B cell (primary cell): ENCODE measurements at places on chromosomes 2 and 18. TPM values are rescaled to one million over a fixed set of nuclear protein-coding genes. Genes with fewer than 3 reads are reported as not detected.

Gene GKN2
- total RNA-seq = not detected in 2 replicates

Gene ITPRIPL1
- total RNA-seq = 4.2 and 4.8 TPM in 2 replicates

Gene PAX3
- not detected in 2 replicates for total RNA-seq

Gene CCL20
- not detected in 2 replicates for total RNA-seq

Gene MRPS5
- total RNA-seq = 46.3 and 48.9 TPM in 2 replicates

- DNase-seq = no peak
These were observed 411.6 kb upstream of the NRP2 start for GRCh38 chr2:205270689-205271088.

GRCh38 chr2:14602309-14602708 lies 30.2 kb upstream of the LRATD1 start:
- no peak for DNase-seq

DNA sequence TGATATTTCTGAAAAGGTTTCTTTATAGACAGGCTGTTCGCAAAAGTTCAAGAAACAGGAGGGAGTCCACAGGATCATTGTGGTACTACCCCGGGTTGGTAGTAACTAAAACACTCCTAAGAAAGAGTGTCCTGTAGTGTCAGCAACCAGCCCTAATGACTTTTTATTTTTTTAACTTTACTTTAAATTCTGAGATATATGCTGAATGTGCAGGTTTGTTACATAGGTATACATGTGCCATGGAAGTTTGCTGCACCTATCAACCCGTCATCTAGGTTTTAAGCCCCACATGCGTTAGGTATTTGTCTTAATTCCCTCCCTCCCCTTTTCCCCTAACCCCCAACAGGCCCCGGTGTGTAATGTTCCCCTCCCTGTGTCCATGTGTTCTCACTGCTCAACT lies 1396.9 kb upstream of the ZEB2 start:
- no peak for DNase-seq

DNA sequence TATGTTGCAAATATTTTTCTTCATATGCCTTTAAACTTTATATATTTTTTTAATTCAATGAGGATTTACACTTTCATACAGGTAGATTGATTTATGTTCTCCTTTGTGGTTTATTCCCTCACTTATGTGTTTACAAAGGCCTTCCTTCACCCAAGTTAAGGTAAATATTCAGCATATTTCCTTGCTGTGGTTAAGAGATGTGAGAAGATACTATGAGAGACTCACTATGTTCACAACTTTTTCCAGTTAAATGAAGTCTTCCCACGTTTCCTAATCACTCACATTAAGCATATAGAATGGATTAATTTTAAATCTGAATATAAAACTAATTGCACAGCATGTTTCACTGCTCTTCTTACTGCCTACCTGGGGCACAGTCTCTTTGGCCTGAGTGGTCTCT lies 597 bp downstream of the PECR start:
- no peak for DNase-seq
